Mucosa of gallbladder (tissue), 1 donor: ENCODE measurements at places on chromosomes 5 and 9. TPM values are rescaled to one million over a fixed set of nuclear protein-coding genes. Genes with fewer than 3 reads are reported as not detected.

DNA sequence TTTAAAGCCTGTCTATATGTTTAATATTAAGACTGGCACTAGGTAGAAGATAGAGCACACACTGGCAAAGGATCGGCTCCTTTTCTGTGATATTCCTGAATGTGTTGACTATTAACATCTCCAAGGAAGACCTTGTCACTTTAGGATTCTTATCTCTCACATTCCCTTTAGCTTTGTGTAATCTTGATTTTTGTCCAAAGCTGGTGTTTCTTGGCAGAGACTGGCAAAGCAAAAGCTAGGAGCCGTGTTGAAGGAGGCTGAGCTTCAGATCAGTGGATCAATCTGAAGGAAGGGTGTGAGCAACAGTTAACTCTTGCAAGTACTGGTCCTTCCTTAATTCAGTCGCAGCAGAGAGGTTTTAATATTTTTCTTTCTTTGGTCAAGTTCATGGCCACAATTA lies 830.4 kb upstream of the ZNF608 start:
- DNase-seq, result no peak

DNA sequence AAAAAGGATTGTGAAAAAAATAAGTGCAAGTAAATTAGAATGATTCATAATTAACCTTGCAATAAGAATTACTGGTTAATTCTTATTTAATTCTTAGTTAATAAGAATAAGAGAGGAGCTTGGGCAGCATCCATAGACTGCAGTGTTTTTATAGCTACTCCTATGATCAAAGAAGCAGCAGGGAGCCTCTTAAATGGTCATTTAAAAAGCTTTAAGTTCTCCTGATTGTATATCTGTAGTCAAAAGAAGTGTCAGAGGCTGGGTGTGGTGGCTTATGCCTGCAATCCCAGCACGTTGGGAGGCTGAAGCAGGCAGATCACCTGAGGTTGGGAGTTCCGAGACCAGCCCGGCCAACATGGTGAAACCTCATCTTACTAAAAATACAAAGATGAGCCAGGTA lies 14.4 kb downstream of the ACER2 start:
- DNase-seq, result no peak

- no peak for DNase-seq
Measured at GRCh38 chr5:8005416-8005815, 136.5 kb downstream of the MTRR start.

DNA sequence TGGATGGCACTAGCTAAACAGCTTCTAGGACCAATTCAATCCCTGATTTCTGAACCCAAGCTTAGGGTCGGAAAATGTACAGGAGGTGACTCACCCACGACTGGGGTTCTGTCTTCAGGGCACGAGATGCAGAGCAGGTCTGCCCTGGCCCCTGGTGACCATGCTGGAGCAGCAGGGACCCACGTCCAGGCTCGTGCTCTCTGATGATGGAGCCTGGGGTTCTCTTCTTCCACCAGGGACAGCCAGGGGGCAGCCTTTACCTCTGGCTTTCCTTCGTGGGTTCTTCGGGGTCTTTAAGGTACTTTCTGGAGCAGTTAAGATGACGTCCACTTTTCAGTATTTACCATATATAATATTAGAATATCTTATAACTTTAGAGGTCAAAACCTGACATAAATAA lies 2.1 kb downstream of the CFAP77 start:
- DNase-seq, result no peak

- DNase-seq, result no peak
Measured at GRCh38 chr9:112009656-112010055, 113.0 kb downstream of the UGCG start.

GRCh38 chr5:81572201-81572600 lies 178.3 kb upstream of the ACOT12 start:
- DNase-seq, result no peak

DNA sequence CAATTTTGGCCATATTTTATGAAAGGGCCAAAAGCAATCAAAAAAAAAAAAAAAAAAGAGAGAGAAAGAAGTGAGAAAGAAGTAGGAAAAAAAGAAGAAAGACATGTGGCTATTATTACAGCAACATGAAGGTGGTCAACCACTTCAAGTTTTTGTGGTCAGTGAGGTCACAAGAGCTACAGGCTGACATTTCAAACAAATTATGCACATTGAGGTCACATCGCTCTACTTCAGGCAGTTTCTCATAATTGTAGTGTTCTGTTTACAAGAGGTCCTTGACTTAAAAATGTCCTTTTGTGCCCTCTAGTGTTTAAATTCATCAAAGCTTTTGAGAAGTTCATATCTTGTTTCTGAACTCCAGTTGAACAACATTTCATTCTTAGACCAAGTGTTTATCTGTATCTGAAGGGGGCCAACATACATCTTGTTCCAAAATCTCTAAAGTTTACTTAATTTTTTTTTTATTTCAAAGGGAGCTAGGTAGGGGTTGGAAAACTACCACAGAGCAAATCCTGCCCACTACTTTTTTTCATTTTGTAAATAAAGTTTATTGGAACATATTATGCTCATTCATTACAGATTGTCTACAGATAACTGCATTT lies 513.1 kb downstream of the PDE4D start:
- DNase-seq, result no peak

DNA sequence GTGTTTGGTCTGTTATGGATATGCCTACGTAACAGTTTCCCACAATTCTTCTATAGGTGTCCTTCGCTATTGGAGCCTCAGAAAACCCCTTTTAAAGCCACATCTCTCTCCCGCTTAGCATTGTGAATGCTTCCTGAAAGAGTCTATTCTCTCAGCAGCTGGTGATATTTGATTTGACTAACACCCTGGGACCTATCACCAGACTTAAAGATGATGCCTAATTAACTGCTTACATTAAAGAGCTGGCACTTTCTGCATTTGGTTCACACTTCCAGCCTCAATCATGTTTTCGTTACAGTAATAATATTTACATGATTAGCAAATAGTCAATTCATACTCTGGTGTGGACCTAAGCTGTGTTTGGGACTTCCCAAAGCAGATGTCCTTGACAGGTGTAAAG lies 90.1 kb upstream of the VLDLR start:
- no peak for DNase-seq

GRCh38 chr9:132637801-132638200 lies 32.0 kb downstream of the DDX31 start:
- DNase-seq, result no peak

- DNase-seq, result no peak
Measured at GRCh38 chr5:68780299-68780955, 313.4 kb upstream of the SLC30A5 start.

GRCh38 chr9:87595610-87596009 lies 97.9 kb downstream of the DAPK1 start:
- no peak for DNase-seq

- no peak for DNase-seq
Measured at GRCh38 chr5:134110382-134110781, 4.1 kb upstream of the TCF7 start.

DNA sequence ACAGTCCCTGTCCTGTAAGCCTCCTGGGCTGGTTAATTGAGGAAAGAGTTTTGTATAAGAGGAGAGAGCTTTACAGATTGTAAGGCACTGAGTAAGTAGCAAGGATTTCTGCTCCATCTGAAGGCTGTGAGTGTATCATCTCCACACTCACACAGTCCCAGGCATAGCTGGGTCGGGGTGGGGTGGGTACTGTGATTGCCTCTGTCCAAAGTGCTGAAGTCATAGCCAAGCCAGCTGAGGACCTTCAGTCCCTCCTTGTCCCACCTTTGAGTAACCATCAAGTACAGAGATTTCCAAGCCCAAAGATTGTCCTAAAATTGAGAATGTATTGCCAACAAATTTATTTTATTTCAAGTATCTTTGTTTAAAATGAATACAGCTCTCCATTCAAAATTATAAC lies 5.5 kb upstream of the DNAJB5 start:
- DNase-seq, result no peak

DNA sequence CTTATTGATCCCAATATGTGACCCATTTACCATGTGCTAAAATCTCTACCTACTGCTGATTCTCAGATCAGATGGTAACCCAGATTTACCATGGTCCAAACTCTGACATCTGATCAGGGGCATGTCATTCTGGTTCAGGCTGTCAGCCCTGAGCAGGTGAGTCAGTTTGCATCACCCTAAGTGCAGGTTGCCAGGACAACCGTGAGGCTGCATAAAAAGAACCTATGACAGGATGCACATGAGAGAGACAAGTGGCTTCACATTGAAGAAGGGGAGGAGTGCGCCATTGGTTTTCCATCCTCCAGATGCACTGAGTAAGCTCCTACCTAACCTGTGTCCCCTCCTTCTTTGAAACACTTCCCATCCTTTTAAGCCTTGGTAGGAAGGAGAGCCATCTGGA lies 801 bp upstream of the PRSS3 start:
- no peak for DNase-seq

GRCh38 chr5:100418231-100418630 lies 116.9 kb upstream of the FAM174A start:
- no peak for DNase-seq

GRCh38 chr5:59537961-59538749 lies 355.4 kb downstream of the PDE4D start:
- no peak for DNase-seq

DNA sequence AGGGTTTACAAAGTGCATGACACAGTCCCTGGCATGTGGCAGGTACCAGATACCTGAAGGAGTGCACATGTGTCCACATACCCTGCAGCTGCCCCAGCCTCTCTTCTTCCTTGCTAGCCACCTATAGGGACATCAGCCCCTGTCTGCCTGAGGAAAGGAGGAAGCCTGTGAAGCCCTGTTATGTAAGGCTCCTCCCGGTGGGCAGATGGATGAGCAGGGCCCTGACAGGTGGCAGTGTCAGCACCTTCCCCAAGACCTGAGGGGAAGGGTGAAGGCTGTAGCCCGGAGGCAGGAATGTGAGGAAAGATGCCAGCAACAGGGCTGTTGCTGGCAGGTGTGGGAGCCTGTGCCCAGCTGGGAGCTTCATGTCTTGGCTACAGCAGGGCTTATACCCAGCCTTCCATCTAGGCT lies 21.7 kb downstream of the TCF7 start:
- no peak for DNase-seq

Gene STING1
- 35.3 TPM for total RNA-seq

Gene PHF24
- total RNA-seq, result 0.29 TPM

Gene IGFBPL1
- total RNA-seq, result 6.3 TPM

Gene SLC6A18
- not detected for total RNA-seq
